DMS 273 treated with DMSO at 0.1 percent for 48 hours (cell line): ENCODE measurements at places on chromosomes 2 and 18.

GRCh38 chr18:37532917-37533316, 32.7 kb downstream of the CELF4 start:
- no peak for DNase-seq

GRCh38 chr2:228901531-228901930, 369.6 kb downstream of the PID1 start:
- DNase-seq: no peak

DNA sequence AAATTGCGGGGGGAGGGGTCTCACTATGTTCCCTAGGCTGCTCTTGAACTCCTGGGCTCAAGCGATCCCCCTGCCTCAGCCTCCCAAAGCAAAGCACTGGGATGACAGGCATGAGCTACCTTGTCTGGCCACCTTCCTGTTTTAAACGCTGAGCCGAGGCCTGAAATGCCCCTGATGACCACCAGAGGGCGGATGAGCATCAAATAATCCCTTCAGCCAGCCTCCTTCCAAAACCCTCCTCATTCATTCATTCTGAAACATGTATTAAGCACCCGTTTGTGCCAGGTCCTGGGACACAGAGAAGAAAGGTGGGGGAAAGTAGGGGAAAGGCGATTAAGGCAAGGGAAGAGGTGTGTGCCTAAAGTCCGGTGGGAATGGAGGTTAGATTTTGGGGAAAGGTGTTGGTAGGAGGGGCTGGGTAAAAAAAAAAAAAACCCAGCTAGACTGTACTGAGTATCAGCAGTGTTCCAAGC, 30.7 kb upstream of the PTMA start:
- DNase-seq: peak; percentile 65

GRCh38 chr2:113157118-113157896, 16.5 kb upstream of the PSD4 start:
- DNase-seq: no peak

GRCh38 chr2:219392754-219393153, 5.0 kb upstream of the DNPEP start:
- no peak for DNase-seq

DNA sequence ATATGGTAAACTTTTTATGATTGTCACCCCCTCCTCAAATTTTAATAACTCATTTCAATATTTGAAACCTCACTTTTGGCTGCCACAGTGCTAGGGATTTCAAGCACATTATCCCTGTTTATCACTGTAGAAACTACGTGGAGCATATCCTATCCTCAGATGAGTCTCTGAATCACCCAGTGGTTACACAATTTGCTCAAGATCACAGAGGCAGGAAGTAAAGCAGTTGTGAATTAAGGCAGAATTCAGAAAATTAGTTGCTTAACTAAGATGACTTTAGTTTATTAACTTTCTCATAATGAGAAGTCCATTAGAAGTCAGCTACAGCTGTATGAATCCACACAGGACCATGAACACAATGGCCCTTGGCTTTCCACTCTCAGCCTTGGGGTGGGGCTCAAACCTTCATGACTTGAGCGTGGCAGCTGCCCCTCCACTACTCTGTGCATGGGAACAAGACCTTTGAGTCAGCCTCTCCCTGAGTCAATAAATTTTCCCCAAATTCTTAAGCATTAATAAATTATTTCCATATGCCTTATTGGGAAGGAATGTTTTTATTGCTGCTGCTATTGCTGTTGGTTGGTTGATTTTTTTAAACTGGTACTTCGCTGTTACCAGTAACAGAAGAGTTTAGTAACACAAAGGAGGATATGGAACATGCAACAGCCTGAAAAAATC, 369.0 kb downstream of the CBLN2 start:
- no peak for DNase-seq

- DNase-seq: no peak
Measured at GRCh38 chr2:188931361-188931760, 42.8 kb upstream of the COL3A1 start.

DNA sequence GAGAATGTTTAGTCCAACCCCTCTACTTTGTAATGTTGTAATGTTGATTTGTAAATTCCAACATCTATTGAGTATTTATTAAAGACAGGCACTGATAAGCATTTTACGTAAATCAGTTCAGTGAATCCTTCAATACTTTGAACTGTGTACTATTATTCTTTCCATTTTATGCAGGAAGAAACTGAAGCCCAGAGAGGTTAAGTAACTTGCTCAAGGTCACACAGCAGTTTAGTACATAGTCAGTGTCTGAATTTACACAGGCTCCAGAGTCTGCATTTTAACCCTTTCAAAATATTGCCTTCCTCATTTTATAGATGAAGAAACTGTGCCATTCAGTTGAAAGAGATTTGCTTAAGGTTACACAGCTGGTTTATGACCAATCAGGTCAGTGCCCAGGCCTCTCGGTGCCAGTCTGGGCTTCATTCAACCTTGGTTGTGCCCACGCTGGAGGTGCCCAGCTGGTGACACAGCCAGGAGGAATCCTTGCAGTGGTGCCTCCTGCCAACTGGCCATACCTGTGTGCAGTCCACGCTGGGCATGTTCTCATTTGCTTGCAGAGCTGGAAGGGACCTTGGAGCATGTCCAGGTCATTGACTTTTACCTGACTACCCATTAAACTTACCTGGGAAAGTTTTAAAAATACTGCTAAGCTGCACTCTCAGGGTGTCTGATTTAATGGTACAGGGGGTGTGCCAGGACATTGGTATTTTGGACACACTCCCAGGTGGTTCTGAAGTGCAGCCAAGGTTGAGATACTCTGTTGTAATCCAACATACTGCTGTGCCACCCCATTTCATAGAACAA, 74.3 kb upstream of the CYRIA start:
- no peak for DNase-seq

GRCh38 chr2:165864296-165864695, 70.2 kb upstream of the GALNT3 start:
- no peak for DNase-seq

GRCh38 chr2:47075361-47076125, 79.6 kb downstream of the STPG4 start:
- no peak for DNase-seq

DNA sequence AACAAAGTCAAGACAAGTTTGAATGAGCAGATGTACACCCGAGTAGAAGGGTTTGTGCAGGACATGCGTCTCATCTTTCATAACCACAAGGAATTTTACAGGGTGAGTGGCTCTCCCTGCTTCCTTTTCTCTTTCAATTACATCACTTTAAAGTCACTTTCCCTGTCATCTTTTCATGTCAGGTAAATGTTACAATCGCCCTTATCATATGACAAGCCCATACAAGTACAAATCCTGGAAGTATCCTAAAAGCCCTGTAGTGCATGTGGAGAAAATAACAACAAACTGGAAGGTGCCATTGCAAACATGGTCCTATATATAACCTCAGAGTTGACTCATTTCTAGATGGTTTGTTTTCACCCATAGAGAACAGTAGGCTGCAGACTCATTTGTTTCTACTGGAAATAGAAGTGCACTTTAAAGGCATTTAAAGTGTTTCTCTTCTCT, 126.0 kb downstream of the SP100 start:
- DNase-seq: no peak

- no peak for DNase-seq
Measured at GRCh38 chr18:55967019-55967418, 379.0 kb upstream of the TCF4 start.

DNA sequence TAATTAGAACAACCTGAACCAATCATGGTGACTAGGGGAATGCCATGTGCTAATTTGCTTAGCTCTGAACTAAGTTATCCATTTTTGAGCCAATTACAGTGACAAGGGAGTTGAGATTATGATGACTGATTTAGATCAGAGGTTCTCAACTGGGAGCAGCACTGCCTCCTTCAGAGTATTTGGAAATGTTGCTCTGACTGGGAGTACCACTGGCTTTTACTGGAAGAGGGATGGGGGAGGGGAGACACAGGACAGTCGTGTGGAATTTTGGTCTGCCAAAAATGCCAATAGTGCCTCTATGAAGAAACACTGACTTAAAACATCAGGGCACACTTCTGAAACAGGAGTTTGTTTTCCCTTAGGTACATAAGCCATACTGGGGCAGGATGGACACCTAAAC, 48.1 kb upstream of the VPS54 start:
- DNase-seq: no peak

GRCh38 chr2:176104316-176105077, 2.6 kb upstream of the HOXD11 start:
- DNase-seq: no peak

- DNase-seq: no peak
Measured at GRCh38 chr2:133600266-133600928, 32.1 kb upstream of the NCKAP5 start.

DNA sequence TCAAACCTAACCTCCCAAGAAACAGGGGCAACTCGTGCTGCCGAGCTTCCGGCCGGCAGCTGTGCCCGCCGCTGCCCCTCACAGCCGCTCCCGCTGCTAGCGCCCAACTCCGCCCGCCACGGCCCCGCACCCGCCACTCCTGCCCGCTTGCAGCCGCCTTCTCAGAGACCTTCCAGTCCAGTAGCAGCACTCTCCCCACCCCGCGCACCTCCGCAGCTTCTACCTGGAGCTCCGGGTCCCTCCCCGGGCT, 722 bp upstream of the C2orf15 start:
- DNase-seq: peak; percentile 51

- DNase-seq: no peak
Measured at GRCh38 chr18:8808001-8808400, 102.6 kb downstream of the MTCL1 start.

GRCh38 chr2:160427629-160428404, 65.8 kb downstream of the RBMS1 start:
- no peak for DNase-seq
